ENCODE measurements at places on chromosomes 2 and 18.

- DNase-seq = no peak
These were observed 128.3 kb downstream of the DNER start for GRCh38 chr2:229586012-229586411.

GRCh38 chr18:78900938-78901909 is 78.4 kb upstream of the SALL3 start:
- no peak for DNase-seq

DNA sequence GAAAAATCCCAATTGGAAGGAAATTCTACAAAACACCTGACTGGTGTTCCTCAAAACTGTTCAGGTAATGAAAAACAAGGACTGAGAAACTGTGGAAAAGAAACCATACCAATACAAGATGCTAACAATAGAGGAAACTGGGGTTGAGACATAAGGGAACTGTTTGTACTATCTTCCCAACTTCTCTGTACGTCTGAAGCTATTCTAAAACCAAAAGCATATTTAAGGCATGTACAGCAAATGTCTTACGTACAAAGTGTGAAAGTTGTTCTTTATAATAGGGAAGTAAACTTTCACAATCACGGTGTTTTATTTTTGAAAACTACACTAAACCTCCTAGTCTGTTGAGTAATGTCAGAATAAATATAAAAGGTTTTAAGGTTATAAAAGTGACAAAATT is 776.1 kb upstream of the RAB6C start:
- no peak for DNase-seq

- no peak for DNase-seq
These were observed 181.7 kb upstream of the VRK2 start for GRCh38 chr2:57864926-57865325.

GRCh38 chr2:11901351-11902069 is 155.1 kb downstream of the LPIN1 start:
- no peak for DNase-seq

DNA sequence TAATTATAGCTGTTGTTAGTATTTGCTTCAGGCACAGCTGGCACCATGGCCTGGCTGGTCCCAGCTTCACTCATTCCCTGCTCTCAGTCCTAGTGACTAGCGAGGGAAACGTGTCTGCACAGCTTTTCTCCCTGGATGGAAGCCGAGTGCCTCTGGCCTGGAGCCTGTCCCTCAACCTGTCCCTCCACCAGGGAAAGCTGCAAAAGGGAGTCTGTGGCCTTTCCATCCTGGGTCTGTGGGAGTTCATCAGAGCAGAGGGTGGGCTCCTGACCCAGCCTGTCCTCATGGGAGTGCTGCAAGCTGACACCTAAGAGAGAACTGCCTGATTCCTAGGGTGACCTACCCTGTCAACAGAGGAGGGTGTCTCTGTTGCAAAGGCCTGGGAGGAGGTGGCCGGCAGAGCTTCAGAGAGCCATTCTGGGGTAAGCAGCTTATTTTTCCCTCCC is 118.3 kb downstream of the CAPN13 start:
- DNase-seq = no peak

Data from activated CD4-positive, alpha-beta T cell treated with anti-CD3 and anti-CD28 coated beads for 4 hours (primary cell).